IPS-NIHi11 (cell line): ENCODE measurements at places on chromosomes 11 and 22.
A peak's percentile ranks its signal among the peaks of the same experiment; 100 is the strongest.

- no peak for DNase-seq
Observed at GRCh38 chr11:119932828-119933562, 204.0 kb upstream of the NECTIN1 start.

DNA sequence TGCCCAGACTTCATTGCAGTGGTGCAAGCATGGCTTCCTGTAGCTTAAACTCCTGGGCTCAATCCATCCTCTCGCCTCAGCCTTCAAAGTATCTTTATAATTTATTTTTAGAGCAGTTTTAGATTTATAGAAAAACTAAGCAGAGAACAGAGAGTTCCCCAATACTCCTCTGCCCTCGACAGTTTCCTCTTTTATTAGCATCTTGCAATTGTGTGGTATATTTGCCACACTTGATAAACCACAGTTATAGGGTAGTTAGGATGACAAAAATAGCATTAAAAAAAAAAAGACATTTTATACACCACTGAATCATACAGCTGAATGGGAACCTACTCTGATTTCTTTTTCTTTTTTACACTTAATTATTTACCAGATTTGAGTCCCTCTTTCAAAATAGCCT, 31.2 kb downstream of the MS4A2 start:
- DNase-seq: no peak

DNA sequence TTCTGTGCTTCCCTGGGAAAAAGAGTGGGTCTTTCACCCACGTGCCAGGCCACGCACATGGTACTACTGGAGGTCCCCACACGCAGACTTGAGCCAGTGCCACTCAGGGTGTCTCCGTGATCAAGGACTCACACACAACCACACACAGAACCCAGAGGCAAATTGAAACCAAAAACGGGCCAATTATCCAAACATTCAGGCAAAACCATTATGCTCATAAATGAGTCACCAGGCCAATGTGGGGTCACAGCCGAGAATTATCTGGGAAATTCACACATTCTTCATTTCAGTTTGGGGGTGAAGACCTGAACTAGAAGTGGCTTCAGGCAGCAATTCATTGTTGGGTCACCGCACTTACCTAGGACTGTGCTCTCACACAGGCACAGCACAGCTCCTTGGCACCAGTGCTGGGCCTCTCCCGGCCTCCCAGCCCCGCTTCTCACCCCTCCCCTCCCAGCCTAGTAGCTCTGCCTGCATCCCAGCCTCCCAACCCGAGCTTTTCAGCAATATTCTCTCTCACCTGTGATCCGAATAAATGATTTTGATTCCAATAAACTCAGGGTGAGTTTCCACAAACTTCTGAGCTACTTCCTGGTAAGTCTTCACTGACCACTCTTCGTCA, 28.0 kb downstream of the ADA2 start:
- no peak for DNase-seq

DNA sequence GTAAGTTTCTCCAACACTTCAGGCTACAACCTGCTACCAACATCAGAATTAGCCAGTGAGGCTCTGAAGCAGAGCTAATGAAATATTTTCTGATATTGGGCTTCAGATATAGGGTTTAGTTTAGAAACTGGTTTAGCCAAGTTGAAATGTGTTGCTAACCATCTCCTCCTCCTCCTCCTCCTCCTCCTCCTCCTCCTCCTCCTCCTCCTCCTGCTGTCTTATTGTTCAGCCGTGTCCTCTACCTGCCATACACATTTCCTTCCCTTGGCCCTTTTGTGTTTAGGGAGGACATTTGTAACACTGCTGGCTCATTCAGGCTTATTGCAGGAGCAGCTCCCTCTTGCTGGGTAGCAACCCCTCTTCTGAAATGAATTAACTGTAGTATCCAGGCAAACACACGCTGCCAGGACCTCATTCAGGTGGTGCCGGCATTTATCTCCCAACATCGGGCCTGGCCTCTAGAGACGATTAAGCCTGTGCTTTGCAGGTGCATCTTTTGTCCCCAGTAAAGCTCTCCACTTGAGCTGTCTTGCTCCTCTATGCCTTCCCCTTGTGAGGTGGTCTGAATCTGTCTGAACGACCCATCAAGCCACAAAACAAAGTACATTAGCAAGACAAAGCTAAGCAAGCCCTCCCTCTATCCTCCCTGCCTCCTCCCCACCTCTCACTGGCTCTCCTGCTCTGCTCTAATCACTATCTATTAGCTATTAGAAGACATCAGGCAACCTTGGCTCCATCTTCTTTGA, 82.9 kb downstream of the KCNJ1 start:
- peak; percentile 58 for DNase-seq

DNA sequence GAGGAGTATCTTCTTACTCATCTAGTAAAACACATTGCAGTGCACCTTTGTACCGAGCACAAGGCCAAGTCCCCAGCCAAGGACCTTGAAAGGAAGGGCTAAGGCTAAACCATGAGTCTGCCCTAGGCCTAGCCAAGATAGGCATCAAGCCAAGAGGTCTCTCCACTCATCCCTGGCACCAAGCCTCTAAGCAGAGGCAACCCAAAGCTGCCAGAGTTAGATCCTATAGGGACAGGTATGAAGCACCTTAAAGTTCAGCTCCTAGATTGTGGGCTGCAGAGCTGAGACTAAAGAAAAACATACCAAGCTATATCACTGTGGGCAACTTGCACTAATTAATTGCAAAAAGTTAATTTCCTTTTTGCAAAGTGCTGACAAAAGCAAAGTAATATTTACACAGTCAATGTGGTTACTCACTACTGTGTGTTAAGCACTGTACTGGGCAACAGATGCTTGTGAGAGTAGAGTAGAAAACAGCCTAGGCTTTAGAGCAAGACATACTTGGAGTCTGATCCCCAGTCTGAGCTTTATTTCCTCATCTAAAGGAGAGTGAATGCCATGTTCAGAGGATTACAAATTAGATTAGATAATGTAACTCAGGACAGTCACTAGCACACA, 7.2 kb downstream of the COA4 start:
- no peak for DNase-seq

DNA sequence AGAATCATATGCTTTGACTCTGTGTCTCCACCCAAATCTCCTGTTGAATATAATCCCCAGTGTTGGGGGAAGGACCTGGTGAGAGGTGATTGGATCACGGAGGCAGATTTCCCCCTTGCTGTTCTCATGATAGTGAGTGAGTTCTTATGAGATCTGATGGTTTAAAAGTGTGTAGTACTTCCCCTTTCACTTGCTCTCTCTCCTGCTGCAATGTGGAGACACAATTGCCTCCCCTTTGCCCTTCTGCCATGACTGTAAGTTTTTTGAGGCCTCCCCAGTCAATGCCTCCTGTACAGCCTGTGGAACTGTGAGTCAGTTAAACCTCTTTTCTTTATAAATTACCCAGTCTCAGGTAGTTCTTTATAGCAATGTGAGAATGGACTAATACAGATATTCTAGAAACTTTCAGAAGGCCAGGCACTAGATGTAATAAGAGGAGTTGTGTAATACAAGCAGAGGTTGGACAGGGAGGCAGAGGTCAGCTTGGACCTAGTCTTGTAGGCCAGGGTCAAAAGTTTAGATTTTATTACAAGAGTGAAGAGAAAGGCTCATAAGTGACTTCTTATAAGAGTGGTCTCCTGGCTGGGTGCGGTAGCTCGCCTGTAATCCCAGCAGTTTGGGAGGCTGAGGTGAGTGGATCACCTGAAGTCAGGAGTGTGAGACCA, 9.3 kb upstream of the SERPING1 start:
- DNase-seq: no peak

DNA sequence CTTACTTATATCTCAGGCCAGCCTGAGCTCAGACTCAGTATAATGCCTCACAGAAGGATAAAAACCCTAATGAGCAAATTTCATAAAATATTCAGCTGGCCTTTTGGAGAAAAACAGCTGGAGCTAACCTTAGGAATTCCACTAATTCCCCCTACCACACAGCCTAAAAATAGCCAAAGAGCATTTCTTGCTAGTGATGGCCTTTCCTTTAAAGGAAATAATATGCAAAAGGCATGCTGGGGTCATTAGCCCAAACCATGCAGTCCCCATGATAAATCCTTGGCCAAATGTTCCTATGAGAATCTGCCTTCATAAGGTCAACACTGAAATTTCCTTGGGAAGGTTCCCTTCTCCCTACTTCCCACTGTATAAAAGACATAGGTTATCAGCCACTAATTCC, 38.2 kb downstream of the SYTL2 start:
- no peak for DNase-seq

- DNase-seq: no peak
Observed at GRCh38 chr11:108508653-108509593, 10.7 kb upstream of the POGLUT3 start.

DNA sequence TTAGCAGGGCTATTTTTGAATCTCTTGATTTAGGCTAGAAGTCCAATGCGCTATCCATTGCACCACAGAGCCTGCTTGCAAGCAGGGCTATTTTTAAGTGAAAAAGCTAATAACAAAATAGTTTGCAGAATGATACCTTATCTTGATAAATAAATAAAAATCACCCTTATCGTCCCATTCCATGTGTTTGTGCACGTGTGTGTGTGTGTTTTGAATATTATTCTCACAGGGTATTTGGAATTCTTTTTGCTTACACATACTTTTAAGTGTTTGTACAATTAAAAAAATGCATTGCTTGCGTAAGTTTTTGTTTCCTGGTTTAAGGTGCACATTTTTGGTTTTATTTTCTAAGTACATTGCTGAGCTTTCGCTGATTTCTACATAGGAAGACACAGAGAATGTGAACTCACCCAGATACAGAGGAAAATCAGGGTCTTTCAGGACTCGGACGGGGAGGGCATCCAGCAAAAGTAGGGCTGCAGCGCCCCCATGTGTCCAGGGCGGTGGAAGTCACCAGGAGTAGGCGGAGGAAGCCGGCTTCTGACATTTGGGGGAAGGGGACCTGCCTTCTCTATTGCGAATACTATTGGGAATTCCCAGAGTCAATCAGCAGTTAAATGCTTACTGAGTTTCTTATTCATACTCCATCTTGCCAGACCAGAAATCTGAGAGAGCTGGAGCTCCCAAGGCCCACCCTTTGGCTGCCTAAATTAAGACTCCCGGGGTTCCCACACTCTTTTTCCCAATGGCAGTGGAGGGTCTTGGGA, 27.3 kb downstream of the SLC1A2 start:
- peak; percentile 87 for DNase-seq

GRCh38 chr11:70205049-70205725, 2.1 kb downstream of the FADD start:
- DNase-seq: no peak

DNA sequence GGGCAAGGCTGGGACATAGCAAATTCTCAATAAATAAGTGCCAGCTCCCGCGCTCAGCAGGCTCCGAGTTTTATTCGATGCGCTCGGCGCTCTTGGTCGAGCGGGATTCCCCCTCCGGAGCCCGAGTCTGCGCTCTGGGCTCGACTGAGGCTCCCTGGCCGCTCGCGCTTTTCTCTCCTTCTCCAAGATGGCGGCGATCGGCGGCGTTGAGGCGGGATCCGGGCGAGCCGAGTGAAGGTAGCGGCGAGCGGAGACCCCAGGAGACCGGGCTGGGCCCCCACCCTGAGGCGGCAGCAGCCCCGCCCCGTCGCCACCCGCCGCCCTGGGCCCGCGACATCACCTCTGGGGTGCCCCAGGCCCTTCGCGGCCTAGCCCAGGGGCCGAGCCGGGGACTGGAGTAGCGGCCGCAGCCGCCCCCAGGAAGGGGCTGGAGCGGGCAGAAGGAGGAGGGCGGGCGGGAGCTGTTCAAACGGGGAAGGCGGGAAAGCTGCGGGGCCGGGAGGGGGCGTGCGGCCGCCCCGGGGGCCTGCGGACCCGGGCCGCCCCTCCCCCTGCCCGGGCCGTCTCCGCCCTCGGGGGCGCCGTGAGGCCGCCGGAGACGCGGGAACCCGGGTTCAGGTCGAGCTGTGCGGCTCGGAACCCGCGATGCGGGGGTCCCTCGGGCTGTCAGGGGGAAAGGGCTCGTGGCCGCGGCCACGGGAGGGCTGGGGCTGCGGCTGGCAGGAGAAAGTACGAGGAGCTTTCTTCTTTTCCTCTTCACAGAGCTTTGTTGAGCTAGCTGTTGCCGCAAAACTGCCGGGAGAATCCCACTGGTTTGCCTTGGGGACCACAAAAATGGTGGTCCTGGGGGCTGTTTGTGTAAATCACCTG, at the start of gene HMGXB4:
HMGXB4 (plus strand) TSS at position 173 of the 870 bp plus-strand sequence. CDS start 4,898 bp downstream, outside the sequence.
- peak; percentile 94 for DNase-seq

GRCh38 chr11:15093432-15093831, 20.0 kb downstream of the CALCB start:
- DNase-seq: no peak

- no peak for DNase-seq
Observed at GRCh38 chr11:62876712-62877111, 4.0 kb upstream of the SLC3A2 start.
